WTC11 (cell line): ENCODE measurements at places on chromosomes 7 and 10. TPM values are rescaled to one million over a fixed set of nuclear protein-coding genes. Genes with fewer than 3 reads are reported as not detected.

- H3K27me3 ChIP-seq, result peaks cover 7% of the 10 kb centered on the region
- H3K36me3 ChIP-seq, result peaks cover 67% of the 10 kb centered on the region
These were observed 373.1 kb downstream of the DPP6 start for GRCh38 chr7:154425271-154425670.

GRCh38 chr7:95469187-95469586 is 16.6 kb upstream of the ASB4 start:
- no peaks in the 10 kb centered on the region for H3K36me3 ChIP-seq
- no peaks in the 10 kb centered on the region for H3K27me3 ChIP-seq
- no peak for DNase-seq
- no peak overlapping the region for H3K27ac ChIP-seq

DNA sequence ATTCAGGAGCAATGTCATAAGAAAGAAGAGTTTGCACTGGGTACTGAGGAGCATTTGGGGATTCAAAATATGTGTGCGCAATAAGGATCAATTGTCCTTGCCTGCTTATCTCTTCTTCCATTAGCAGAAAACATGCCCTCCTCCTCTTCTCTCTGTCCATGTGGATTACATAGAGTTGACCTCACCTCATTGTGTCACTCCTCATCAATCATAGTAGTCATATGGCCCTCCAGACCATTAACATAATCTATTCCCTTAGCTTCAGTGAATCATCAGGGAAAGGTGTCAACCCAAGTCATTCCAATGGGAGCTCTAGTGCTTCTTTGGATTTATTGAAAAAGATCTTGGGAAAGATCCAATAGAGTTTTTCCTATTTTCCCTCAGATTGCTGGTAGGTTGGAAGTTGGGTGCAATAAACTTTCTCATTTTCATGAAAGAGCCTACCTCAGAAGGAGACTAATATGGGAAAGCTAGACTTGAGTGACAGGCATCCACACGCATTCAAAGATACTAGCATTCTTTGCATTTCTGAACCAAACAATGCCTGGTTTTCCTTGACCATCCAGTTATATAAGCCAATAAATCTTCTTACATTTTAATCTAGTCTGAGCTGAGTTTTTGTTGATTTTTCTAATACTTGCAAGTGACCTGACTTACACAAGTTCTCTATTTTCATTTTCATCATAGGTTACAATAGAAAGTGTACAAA is 71.5 kb upstream of the FAM13C start:
- no peaks in the 10 kb centered on the region for H3K36me3 ChIP-seq
- no peak for DNase-seq

DNA sequence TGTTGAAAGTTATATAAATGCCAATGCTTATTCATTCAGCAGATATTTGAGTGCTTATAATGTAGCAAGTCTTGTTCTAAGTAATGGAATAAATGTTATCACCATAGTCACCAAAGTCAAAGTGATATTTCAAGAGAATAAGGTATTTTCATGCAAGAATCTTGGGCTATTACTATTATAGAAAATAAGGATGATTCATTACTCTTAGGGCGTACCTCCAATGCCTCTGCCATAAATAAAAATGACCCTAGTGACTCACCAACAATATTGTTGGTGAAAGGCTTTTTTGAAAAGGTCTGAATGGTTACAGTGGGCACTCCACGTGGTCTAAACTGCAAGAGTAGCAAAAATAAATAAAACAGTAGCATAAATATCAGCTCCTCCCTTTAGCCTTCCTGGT is 68.4 kb downstream of the RALA start:
- H3K4me1 ChIP-seq, result no peaks in the 10 kb centered on the region
- H3K4me3 ChIP-seq, result no peak overlapping the region
- peaks cover 44% of the 10 kb centered on the region for H3K36me3 ChIP-seq
- no peak for DNase-seq

DNA sequence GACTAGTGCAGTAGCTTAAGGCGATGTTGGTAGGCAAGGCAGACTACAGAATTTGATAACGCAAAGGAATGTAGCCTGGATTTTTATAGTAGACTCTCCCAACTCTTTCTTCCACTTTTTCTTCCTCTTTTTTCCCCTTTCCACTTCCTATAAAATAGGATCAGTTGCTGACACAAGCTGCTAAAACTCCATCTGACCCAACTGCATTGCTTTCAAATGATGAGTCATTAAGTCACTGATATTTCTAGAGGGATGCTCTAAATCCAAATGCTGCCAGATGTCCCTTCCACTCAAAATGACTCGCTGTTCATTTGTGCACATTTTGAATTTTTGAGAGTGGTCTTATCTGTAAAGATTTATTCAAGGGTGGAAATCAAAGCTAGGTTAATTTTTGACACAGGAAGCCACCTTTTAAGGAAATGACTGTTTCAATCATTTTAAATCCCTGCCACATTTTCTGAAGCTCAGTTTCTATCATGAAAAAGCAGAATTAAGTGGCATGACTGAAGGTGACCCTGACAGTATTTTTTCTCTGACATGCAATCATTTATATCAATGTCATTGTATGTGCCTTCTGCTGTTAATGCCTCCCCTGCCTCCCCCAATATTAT is 25.8 kb upstream of the SFMBT2 start:
- H3K27ac ChIP-seq, result no peak overlapping the region
- H3K4me3 ChIP-seq, result no peak overlapping the region
- H3K27me3 ChIP-seq, result peaks cover 3% of the 10 kb centered on the region
- DNase-seq, result no peak
- no peaks in the 10 kb centered on the region for H3K36me3 ChIP-seq
- peaks cover 34% of the 10 kb centered on the region for H3K4me1 ChIP-seq

DNA sequence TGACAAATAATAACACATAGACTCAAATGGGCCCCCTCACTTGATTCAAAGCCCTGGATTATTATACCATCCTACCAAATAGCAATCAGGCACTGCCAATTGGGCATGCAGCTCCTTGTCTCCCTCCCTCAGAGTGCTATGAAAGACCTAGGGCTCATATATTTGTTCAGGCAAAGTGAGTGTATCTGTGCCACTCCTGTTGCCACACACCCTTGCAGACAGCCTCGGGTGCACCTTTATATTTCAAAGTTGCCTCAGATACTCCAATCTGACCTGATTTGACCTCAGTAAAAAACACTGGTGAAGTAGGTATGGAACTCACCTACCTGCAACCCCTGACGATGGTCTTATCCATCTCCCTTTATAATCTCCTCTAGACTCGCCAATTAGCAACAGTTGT is 3.0 kb upstream of the NAMPT start:
- peaks cover 17% of the 10 kb centered on the region for H3K4me1 ChIP-seq
- H3K36me3 ChIP-seq, result no peaks in the 10 kb centered on the region
- no peaks in the 10 kb centered on the region; the same call in 1 of the 2 replicates for H3K27me3 ChIP-seq
- H3K27ac ChIP-seq, result no peak overlapping the region
- DNase-seq, result no peak

DNA sequence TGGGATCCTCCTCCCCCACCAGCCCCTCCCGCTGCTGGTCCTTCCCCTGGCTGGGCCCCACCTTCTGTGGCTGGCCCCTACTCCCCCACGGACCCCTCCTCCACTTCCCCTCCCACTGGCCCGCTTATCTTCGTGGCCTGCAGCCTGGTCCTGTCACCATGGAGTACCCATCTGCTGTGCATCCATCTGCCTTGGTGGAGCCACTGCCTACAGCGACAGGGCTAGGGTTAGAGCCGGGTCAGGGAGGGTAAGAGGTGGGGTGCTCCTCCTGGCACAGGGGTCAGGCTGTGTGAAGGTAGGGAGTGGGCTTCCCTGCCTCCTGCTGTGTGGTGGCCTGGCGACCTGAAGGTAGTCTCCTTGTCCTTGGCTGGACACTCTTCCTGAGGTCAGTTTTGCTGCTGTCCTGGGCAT is 5.2 kb downstream of the ADCY1 start:
- H3K4me3 ChIP-seq, result no peak overlapping the region
- peaks cover 79% of the 10 kb centered on the region for H3K4me1 ChIP-seq
- no peaks in the 10 kb centered on the region for H3K36me3 ChIP-seq
- no peak for DNase-seq
- H3K27me3 ChIP-seq, result peaks cover 18% of the 10 kb centered on the region

PDE1C gene
- 0.37 to 0.55 TPM (median 0.41 TPM) in 3 replicates for total RNA-seq

DNA sequence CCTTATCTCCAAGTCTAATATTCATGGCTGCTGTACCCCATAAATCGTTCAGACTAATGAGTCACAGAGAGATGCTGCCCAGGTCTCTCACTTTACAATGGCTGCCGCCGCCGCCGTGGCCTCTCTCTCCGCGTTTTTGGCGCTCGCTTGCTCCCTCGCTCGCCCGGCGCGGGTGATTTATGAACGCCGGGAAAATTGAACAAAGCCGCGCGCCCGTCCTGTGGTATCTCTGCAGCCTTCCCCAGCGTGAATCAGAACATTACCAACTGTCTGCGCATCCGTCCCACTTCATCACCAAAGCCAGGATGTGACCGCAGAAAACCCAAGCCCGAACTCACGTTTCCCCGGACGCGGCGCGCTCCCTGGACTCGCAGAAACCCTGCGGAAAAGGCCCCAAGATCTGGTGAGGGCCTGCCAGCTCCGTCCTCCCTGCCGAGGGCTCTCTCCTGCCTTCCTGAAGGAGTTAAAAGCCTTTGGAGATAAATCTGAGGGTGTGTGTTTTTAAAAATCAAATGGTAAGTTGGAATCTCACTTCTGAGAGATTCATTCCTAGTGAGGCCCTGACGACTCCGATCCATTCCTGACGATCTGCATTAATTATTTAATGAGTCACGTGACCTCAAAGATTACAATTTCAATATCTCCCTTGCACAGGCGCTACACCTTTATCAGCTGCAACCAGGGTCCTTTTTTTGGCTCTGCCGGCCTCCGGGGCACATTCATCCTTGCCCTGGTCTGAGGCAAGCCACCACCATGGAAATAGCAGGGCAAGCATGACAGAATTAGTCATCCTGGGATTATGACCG is 6.3 kb downstream of the HOXA4 start:
- DNase-seq, result no peak
- H3K4me1 ChIP-seq, result peaks cover 9% of the 10 kb centered on the region
- no peaks in the 10 kb centered on the region for H3K36me3 ChIP-seq
- H3K27me3 ChIP-seq, result peaks cover 100% of the 10 kb centered on the region
- no peak overlapping the region for H3K4me3 ChIP-seq

SORCS1 gene
- total RNA-seq, result 3.3 to 3.8 TPM (median 3.5 TPM) in 3 replicates

DNA sequence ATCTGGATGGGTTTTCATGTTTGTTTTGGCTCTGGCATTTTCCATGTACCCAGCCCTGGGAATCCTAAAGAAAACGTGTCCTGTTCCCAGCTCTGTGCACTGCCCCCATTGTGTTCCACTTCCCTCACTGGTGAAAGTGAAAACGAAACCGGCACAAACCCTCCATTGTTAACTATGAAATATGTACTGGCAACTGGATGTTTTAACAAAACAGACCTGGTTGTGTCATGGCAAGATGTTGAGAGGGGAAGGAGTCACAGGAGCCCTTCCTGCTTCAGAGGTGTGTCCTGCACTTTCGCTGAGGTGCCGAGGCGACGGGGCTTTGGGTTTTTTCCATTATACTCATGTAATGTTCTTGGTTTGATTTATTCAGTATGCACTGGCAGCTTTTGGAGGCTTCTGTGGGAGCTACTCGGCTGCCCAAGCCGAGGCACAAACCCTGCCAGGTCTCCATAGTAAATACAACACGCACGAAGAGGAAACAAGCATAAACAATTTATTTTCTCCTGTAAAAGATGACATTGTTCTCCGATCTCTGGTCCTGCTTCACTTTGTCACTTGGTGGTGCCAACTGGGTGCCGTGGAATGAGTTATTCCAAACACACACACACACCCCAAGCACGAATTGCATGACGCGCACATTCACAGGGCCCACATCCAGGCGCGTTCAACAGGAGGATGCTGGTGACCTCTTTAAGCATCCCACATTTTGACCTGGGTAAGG is 118.2 kb downstream of the CDK6 start:
- H3K36me3 ChIP-seq, result no peaks in the 10 kb centered on the region
- H3K27ac ChIP-seq, result no peak overlapping the region
- no peak overlapping the region for H3K4me3 ChIP-seq
- no peak for DNase-seq

DNA sequence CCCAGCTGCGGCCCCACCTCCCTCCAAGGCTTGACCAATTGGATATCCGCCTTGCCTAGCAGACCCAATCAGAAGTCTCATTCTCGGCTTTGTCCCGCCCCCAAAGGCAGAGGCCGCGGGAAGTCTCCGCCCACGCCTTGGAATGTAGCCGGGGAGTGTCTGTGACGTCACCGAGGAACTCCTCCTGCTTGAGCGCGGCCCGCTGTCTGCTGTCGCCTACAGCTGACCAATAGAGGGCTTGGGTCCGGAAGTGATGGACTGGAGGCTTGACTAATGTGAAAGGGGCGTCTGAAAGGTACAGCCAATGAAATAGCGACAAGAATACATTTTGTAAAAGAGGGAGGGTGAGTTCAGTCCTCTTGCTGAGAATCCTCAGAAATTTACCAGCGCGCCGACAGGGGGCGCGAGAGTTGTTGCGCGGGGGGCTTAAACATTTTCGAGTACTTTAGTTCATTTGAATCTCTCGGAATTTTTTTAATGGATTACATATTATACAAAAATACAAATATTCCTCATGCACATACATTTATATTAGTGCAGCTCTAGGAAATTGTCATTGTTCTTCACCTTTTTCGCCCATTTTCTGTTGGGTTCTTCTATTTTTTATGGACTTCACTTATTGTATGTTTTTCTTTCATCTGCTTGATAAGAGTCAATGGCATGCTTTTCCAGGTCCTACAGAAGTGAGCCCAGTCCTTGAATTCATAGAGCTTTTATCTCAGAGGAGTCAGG is 376 bp upstream of the CREB3L2 start:
- peak; percentile 99 for DNase-seq
- peaks cover 30% of the 10 kb centered on the region for H3K4me1 ChIP-seq
- peak overlapping the region; percentile 97 for H3K27ac ChIP-seq

ANKRD61 gene
- not detected in 3 replicates for total RNA-seq

STEAP1B gene
- 5.4 to 6.3 TPM (median 5.5 TPM) in 3 replicates for total RNA-seq

DNA sequence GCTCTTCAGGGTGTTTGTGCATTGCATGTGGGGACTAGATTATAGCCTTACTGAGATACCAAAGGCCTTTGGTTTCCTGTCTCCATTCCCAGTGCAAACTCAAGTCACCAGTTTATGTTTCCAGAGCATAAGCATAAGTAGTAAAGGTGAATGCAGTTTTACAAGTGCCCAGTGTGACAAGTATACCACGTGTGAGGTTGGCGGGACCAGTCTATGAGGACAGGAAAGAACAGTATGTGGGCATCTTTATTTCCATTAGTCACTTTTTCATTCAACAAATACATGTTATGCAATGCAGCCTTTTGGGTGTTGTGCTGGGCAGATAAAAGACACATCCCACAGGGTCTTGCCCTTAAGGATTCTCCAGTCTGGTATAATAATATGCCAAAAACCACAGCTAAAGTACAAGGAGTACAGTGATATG is 146.5 kb downstream of the ARID5B start:
- no peak overlapping the region for H3K4me3 ChIP-seq
- peaks cover 79% of the 10 kb centered on the region for H3K4me1 ChIP-seq
- no peak overlapping the region for H3K27ac ChIP-seq

PVRIG gene
- 0.37 to 0.55 TPM in 2 of 3 replicates, not detected in the other for total RNA-seq

GRCh38 chr10:78211561-78212051 is 177.9 kb downstream of the RPS24 start:
- DNase-seq, result peak; percentile 34
- no peaks in the 10 kb centered on the region for H3K36me3 ChIP-seq
- no peaks in the 10 kb centered on the region for H3K27me3 ChIP-seq
- no peak overlapping the region for H3K4me3 ChIP-seq

MYOZ1 gene
- 3.0 to 5.4 TPM (median 4.4 TPM) in 3 replicates for total RNA-seq
